ENCODE measurements at places on chromosomes 6 and 20. TPM values are rescaled to one million over a fixed set of nuclear protein-coding genes. Genes with fewer than 3 reads are reported as not detected.

DNA sequence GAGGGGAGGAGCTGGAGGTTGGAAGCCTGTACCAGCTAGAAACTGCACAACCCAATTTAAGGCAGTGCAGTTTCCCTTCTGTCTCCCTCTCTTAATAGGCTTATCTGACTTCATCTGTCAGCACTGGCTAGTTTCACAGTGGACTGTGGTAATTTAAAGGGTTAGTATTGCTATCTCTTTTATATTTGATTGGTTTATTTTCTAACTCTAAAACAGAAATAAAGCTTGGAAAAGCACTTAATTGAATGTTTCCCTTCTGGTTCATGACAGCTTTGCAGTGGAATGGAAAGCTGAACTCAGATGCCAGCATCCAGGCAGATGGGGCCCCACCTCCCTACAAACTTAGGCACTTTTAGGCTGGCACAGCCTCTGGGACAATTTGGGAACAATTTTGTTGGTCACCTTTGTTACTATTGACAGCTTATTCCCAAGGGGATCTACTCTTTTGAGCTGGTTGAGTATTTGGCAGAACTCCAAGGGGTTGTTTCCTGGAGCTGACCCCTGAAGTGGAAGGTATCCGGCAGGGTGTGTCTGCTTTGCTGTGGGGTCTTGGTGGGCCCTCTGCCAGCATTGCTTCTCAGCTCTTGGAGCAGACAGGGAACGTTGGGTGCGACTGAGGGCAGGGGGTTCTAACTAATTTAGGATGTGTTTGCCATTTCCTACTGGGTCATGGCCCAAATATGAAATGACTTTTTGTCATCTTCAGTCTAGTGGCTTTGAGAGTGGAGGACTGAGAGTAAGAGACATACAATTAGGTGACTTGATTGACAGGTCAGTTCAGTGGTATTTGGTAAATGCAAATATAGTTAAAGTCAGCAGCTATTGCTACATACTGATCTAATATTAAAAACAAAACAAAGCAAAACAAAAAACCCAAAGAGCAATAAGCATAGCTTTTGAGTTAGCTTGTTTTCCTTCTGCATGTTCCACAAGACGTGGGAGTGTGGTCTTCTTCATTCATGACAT, 9.3 kb downstream of the SH3BGRL2 start:
- DNase-seq, result no peak

DNA sequence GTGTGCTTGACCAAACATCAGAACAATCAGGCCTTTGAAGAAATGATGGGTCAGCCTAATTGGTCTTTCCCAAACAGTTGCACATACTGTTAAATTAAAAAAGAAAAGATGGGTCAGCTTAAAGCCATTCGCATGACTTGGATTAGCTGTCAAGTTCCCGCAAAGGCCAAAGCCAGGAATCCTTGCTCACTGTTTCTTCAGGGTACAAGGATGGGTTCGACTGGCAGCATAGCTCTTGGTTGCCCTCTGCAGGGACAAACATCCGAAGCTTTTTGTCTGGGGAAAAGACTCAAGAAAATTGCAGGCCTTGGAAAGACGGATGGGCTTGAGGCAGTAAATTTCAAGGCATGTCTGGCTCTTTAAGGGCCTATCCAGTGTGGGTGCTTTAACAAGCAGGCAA, 168.0 kb downstream of the HDGFL1 start:
- DNase-seq, result peak; percentile 31

DNA sequence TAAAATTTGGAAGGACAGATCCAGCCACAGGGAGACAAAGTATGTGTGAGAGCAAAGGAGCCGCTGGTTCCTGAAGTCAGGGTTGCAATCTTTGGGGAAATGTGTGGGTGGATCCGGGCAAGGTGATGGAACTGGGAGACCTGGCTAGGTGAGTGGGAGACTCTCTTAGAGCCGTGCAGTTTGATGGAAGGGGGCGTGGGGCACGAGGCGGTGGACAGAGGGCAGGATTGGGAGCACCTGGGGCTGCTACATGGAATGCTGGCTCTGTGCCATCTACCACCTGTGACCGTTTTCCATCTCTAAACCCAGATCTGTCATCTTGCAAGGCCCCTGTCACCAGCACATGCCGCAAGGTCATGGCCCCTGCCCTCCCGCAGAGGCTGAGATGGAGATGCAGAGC, 268.4 kb downstream of the SMOC2 start:
- no peak for DNase-seq

DNA sequence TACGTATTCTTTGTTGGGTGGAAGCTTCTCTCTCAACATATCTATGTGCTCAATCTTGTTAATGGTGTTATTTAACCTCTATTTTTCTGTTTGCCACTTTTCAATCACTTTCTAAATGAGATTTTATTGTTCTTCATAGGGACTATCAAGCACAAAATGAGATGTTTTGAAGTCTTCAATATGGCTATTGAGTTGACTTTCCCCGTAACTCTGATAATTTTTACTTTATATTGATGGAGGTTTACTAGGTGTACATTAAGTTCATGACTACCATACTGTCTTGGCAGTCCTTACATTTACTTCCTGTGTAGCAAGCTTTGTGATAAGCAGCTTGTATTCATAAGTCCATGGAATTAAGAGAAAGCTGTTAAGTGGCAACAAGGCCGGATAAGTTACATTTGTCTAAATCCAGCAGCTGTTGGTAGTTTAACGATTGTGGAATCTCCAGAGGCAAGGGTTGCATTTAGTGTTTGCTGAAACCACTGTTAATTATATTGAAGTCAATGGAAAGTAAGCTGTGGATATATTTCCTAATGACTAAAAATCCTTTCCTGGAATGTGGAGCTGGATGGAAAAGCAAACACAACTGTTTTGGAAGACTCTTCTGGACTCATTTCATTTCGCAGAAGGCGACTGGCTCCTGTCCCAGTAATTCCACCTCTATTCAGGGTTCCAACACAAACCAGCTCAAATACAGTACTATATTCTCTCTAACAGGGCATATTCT, 57.3 kb upstream of the SMIM29 start:
- DNase-seq, result no peak

- DNase-seq, result peak; percentile 45
Measured at GRCh38 chr20:37389844-37390275, 43.9 kb downstream of the SRC start.

DNA sequence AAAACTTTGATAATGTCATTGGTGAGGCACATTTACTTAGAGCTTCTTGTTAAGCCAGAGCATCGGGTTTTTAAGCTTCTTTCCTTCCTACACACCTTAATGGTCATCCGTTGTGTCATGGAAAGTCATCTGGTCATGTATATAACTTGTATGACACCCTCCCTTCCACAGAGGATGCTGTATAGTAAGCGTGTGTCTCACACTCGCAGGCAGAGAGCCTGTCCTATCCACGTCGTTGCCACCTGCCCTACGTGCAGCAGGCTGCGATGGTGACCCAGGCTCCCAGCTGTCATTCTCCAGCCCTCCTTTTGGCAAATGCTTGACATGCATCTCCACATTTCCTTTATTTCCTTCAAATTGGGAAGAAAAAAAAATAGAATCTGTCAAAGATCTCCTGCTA, 85.6 kb downstream of the MYB start:
- no peak for DNase-seq

- DNase-seq, result no peak
Measured at GRCh38 chr6:73006146-73006545, 219.2 kb downstream of the KHDC1L start.

GRCh38 chr20:14232650-14233049, 104.8 kb downstream of the FLRT3 start:
- DNase-seq, result no peak

DNA sequence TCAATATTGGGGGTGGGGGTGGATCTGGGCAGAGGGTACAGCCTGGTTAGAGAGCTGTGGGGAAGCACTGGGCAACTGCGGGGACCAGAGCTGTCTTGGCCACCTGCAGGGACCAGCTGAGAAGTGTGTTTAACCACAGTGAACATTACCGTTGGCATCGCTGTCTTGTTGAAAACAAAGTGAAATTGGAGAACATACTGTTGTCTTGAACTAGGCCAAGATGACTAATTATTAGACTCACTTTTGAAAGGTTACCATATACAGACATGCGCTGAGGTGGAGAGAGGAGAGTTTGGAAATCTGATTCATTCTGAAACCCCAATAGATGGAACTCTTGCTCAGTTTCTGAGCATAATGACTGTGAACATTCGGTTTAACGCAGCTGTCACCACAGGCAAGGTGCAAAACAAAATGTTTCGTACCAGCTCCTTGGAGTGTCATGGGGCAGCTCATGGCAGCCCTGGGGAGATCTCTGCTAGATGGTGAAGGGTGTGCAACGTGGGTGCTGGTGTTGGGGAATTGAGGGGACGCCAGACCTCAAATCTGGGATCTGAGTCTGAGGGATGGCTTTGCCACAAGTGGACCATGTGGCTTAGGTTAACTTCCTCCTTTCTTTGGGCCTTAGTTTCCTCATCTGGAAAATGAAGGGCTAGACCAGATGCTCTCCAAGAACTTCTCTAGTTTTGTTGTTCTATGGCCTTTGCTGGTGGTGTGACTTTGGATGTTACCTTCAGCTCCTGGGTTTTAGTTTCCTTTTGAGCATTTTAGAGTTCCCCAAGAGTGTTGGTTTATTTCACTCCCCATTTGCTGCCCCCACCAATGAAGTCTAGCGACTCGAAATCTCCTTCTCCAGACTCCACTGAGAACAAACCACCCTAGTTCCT, 24.6 kb upstream of the GTSF1L start:
- no peak for DNase-seq

DNA sequence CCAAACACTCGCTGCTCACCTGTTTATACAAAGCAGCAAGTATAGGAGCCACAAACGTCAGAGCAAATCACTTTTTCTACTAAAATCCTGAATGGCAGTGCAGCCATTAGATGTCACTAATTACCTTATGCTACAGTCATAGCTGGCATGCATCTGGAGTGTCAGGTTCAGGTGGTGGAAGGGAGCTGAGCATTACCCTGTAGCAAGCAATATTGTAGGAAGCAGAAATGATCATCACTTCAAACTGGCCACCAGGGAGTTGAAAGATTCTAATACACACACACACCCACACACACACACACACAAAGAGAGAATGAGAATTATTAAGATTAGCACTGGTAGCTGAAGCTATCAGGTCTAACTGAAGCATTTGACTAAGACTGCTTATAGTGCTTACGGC, 75.8 kb downstream of the EFHC1 start:
- DNase-seq, result no peak

- DNase-seq, result no peak
Measured at GRCh38 chr6:148959008-148959407, 212.2 kb downstream of the UST start.

GRCh38 chr6:129440691-129441090, 269.3 kb downstream of the ARHGAP18 start:
- DNase-seq, result peak; percentile 4

GRCh38 chr20:40749985-40750506, 61.0 kb upstream of the MAFB start:
- peak; percentile 22 for DNase-seq

DNA sequence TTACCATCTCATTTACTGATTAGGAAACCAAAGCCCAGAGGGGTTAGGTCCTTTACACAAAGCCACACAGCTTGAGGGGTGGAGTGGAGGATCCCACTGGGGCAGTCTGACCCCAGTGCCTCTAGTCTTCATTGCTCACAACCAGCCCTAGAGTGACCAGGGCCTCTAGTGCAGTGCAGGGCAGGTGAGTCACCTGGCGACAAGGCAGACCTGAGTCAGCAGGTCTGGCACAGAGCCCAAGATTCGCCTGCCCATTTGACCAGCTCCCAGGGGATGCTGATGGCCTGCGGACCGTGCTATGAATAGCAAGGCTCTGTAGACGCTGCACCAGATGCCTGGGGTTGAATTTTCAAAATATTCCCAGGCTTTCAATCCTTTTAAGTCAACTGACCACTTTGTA, 29.9 kb downstream of the CDH26 start:
- peak; percentile 49 for DNase-seq

- DNase-seq, result no peak
Measured at GRCh38 chr6:70708448-70708847, 40.8 kb downstream of the SMAP1 start.

DNA sequence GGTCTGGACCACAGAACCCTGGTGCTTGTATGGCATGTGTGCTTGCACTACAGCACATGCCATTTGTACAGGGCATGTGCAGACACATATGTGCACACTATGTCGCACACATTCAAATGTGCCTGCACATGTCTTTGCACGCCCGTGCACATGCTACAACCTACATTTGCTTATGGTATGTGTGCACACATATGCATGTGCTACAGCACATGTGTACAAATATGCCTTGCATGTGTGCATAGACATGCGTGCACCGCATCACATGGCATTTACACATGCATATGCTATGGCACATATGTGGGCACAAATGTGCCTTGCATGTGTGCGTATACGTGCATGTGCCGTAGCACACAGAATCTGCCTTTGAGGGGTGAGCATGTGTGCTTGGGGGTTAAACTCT, 90.5 kb downstream of the DHX35 start:
- DNase-seq, result no peak

DNA sequence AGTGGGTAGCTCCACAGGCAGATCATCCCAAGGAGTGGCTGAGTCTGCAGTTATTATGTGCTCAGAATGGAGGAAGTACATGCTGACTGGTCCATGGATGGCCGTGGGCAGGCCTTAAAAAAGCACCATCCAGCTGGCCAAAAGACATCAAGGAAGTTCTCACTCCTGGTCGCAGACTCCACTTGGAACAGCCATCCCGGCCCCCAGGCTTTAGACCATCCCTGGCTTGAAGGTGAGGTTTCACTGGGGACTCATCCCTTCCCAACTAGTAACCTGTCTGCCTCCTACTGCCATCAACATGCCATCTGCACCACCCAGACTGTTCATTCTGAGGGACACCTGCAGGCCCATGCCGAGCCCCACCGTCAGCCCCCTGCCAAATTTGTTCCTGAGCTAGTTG, 36.1 kb upstream of the OPRM1 start:
- no peak for DNase-seq

GRCh38 chr20:23955896-23956295, 32.7 kb downstream of the GGTLC1 start:
- no peak for DNase-seq

DNA sequence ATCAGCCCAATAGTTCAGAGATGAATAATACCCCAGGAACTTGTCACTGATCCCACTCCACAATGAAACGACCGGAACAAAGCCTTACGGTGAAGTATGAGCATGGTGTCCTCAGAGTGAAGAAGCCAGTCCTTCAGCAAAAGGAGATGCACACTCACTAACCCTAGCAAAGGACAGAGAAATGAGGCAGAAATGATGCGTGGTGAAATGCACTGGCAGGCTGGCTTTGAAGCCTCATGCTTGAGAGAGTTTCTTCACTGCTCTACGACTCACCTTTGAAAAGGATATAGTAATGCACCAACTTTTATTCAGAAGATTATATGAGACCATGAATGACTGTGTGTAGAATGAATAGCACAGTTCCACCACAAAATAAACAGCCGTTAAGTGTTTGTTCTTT, 74.8 kb downstream of the PHACTR1 start:
- DNase-seq, result no peak

DNA sequence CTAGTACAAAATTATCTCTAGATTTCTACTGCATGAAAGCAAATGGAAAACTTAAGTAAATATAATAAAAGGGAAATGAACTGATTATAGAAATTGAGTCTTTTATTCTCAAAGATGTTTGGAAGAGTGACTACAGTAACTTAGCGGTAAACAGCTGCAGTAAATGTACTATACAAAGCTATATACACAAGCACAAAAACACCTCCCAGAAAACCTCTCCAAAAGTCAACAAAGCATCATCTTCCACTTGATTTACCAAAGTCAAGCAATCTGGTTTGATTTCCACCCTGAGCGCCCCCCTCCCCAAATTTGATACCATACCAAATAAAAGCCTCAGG, 142.1 kb upstream of the SHLD1 start:
- no peak for DNase-seq

The DDO gene
- not detected for total RNA-seq

The C20orf141 gene
- not detected for total RNA-seq

The SAPCD1 gene
- total RNA-seq, result 13.0 TPM

The SLC22A23 gene
- total RNA-seq, result 44.9 TPM

The PRND gene
- total RNA-seq, result not detected

The RIPOR3 gene
- total RNA-seq, result 0.18 TPM

The CD40 gene
- not detected for total RNA-seq

Data from Caco-2 (cell line).